ENCODE measurements at places on chromosomes 5 and 9.

DNA sequence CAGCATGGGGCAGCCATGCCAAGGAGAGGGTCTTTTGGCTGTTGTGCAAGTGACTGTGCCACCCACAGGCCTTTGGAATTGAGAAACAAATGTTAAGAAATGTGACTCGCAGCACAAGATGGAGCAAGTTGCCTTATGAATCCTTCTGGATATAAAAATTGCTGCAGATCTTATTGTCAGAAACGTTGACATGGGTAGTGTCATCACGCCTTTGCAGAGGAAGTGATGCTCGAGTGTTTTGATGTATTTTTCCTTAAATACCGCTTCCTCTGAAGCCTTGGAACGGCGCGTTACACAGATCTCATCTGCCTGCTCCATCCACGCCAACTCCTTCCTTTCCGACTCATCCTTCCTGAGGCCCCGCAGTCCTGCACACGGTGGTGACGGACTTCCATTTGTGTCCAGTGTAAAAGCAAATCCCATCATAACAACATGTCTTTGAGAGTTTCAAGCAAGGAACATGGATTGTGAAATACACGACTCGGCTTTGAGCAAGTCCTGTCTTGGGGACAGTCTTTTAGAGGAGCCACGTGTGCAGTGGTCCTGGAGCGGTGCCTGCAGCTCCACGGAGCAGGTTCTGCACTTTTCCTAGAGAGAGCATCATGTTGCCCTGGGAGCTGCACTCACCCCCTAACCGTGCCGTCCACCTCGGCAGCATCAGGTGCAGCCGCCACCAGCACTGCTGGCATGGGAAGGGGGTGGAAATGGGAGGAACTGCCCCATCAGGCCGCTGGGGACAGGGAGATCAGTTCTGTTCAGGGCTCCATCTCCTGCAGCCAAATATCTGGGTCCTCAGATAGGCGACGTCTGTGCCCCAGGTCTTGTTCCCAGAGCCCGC lies 15.1 kb downstream of the ROPN1L start:
- DNase-seq, result no peak

- DNase-seq, result no peak
Observed at GRCh38 chr5:127886081-127886480, 182.9 kb downstream of the CCDC192 start.

DNA sequence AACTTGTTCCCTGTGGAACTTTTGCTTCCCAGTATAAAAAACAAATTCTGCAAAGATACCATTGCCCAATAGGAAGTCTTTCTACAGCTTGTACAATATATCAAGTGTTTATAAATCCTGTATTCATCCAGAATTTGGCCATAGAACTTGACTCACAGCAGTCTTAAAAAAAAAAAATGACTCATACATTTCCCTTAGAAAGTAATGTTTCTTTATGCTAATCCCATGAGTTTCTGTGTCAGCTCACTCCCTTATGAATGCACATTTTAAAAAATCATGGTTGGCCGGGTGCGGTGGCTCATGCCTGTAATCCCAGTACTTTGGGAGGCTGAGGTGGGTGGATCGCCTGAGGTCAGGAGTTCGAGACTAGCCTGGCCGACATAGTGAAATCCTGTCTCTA lies 89.3 kb upstream of the DMRT1 start:
- no peak for DNase-seq

- no peak for DNase-seq
Observed at GRCh38 chr9:78221425-78221824, 14.4 kb upstream of the CEP78 start.

DNA sequence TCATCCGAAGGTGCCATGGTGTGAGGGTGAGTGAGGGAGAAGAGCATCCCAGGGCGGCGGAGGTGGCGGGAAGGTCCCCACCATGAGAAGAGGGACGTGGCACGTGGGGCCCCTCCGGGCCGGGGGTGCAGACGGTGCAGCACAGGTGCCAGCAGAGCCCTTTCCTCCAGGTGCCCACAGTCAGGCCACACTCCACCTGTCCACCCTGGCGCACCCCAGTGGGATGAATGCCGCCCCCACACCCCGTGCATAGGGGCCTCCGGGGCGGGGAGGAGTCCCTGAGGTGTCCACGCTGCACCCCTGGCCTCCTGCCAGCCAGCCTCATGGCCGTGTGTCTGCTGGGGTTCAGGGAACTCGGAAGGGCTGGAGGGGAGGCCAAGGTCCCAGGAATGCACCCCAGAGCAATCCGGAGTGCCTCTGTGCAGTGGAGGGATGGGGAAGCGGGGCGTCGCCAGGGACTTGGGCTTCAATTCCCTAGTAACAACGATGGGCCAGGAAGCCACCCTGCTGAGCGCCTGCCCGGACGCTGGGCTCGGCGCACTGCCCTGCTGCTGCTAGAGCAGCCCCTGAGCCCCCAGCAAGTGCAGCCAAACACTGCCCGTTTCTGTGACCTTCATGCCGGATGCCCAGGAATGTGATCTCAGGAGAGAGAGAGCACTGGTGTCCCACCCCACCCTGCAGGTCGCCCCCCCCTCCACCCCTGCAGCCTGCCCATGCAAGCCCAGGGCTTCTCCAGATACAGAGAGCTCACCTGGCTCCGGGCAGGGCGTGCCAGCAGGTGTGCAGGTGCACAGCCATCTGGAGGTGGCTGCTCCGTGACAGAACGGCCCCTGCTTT lies 8.8 kb upstream of the NACC2 start:
- DNase-seq, result no peak

GRCh38 chr9:121557581-121558447 lies 58.2 kb upstream of the GGTA1 start:
- peak; percentile 91 for DNase-seq

DNA sequence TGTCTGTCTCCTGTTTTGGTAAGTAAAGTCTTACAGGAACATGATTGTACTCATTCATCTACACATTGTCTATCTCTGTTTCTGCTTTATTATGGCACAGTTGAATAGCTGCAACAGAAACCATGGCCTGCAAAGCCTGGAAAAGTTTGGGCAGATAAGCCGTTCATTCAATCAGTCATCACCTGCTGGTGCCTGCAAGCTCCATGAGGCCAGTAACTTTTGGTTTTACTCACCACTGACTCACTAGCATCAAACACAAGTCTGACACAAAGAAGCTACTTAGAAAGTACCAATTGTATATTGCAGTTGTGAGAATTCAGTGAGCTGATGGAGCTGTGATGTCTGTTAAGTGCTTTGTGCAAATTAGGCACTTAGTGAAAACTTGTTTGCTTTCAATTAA lies 373.6 kb upstream of the SGCD start:
- DNase-seq, result no peak

GRCh38 chr9:109604781-109605180 lies 106.7 kb upstream of the PTPN3 start:
- DNase-seq, result no peak

DNA sequence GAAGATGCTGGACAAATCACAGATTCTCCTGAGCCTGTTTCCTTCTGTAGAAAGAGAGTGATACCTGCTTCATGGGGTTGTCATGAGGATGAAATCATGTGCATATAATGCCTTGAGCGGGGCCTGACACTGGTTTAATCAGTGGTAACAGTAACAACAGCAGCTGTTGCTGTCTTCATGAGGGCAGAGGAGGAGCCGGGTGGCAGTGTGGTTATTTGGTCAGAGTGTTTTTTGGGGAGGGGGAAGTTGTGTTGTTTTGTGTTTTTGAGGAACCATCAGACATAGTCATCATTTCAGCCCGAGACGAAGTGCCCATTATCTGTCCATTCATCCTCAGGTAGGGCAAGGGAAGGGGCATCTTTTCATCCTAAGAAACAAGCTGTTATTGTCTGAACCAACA lies 44.0 kb downstream of the NEURL1B start:
- no peak for DNase-seq

- DNase-seq, result no peak
Observed at GRCh38 chr9:96138616-96139015, 163.4 kb downstream of the HSD17B3 start.

GRCh38 chr5:178356431-178356872 lies 123.8 kb upstream of the PHYKPL start:
- peak; percentile 58 for DNase-seq

GRCh38 chr5:133525126-133525525 lies 87.2 kb downstream of the FSTL4 start:
- DNase-seq, result no peak

GRCh38 chr5:88281322-88281721 lies 12.7 kb upstream of the TMEM161B start:
- no peak for DNase-seq

GRCh38 chr5:129672006-129672405 lies 75.9 kb upstream of the MINAR2 start:
- no peak for DNase-seq

- DNase-seq, result no peak
Observed at GRCh38 chr5:40491644-40492043, 188.1 kb upstream of the PTGER4 start.

GRCh38 chr5:154514331-154514730 lies 36.3 kb upstream of the HAND1 start:
- no peak for DNase-seq

GRCh38 chr9:70412832-70413463 lies 1.5 kb downstream of the KLF9 start:
- peak; percentile 89 for DNase-seq

DNA sequence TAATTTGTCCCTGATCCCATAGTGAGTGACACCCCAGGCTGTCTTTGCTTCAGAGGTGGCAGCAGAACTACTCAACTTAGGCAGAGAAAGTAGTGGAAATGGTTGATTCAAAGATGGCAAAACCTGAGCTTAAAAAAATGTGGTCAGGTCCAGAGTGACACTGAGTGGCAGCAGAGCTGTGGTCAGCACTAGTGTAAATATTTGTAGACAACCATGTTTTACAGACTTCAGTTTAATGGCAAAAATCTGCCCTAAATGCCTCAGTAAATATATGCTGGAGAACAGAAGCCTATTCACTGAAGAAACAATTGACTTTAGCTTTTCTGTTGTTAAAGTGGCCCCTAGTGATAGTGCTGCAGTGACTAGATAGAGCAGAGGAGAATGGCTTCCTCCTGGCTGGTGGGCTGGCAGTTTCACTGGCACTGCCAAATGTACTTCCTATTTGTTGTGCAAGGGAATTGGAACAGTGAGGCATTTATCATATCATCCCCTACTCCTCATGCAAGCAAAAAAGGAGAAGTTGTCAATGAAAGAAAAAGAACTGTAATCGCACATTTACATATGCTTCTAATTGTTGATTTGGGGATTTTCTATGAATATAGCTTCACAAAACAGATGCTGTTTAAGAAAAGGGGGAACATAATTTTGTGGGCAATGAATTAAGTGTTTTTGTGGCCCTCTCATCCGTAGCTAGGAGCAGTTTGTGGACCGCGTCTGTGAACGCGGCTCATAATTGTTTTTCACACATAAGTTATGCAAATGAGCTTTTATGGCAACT lies 12.0 kb downstream of the PBX3 start:
- DNase-seq, result peak; percentile 27

DNA sequence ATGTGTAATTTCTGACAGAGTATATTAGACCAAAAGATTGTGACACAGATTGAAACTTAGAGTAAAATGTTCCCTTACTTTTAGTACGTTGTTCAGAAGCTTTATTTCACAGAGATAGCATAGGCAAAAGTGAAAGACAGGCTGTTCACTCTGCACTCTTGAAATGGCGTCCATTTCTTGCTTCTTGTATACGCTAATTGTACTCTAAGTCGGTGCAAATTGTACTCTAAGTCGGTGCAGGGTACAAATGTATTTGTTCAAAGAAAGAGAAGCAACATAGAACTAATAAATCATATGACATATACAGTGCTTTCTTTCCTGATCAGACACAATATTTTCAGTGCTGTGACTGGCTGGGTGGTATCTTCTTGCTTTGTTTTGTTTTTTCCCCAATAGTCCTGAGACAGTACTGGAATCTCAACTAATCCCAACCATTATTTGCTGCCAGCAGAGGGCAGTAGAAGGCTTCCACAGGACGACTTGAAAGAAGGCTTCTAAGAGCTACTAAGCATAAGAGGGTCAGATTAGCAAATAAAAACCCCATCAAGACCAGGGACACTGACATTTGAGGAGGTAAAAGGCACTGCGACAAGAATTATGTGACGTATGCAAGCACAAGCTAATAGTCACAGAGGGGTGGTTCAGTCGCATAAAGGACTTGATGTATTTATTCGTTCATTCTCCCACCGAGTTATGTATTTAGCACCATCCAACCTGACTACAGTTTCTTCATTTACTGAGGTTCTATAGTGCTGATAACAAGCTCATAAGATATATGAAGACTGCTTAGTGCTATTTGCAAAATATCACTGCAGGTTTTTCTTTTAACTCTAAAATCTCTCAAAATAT lies 831.8 kb downstream of the TAF11L14 start:
- peak; percentile 60 for DNase-seq

DNA sequence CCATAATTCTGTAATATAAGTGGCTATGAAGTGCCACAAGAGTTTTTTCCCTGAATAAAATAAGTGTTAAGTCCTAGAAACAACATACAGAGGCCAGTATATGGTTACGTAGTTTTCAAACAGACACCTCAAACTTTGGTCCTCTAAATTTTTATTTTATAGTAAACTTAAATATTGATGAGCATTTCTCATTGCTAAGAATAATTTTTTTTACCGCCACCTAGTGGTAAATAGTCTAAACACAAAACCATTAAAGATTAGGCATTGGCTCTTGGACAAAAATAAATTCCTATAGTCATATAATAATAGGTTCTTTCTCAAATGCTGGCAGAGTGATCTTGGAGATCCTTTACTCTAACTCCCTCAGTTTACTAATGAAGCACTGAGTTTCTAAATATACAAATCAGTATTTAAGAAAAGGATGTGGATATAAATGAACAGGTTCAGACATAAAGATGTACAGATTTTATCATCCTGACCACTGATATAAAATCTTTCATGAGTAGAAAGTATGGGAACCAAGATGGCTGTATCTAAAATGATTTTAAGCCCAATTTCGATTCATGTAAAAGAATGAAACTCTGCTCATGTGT lies 136.2 kb downstream of the FANCC start:
- DNase-seq, result no peak

- DNase-seq, result no peak
Observed at GRCh38 chr9:93960221-93960970, 5.2 kb upstream of the BARX1 start.

DNA sequence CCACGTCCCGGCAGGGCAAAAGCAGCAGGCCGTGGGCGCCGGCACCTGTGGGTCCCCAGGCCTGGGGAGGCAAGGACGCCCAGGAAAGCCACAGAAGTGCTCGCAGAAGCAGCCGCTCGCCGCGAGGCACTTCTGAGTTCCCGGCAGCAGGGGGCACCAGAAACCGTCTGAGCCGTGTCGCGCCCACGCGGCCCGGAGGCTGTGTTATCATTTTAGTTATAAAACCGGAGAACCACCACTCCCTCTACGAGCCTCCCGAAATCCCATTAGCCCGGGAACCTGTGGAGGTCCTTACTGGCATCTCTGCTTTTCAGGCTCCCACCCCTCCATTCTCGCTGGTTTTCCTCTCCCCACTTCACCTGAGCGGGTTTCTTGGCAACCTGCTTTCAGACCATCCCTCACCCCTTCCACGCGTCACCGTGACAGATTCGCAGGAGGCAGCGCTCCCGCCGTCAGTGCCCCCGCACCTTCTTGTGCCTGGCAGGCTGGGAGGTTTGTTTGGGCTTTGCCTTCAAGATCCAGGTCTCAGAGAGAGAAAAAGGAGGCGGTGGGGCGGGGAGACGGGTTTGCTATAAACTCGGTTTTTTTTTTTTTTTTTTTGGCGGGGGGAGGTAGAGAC lies 2.3 kb downstream of the GDNF start:
- peak; percentile 87 for DNase-seq

- DNase-seq, result no peak
Observed at GRCh38 chr9:100589582-100589981, 11.7 kb downstream of the CAVIN4 start.

All from femur (tissue), 1 donor.